ENCODE measurements at places on chromosomes 2 and 18.

DNA sequence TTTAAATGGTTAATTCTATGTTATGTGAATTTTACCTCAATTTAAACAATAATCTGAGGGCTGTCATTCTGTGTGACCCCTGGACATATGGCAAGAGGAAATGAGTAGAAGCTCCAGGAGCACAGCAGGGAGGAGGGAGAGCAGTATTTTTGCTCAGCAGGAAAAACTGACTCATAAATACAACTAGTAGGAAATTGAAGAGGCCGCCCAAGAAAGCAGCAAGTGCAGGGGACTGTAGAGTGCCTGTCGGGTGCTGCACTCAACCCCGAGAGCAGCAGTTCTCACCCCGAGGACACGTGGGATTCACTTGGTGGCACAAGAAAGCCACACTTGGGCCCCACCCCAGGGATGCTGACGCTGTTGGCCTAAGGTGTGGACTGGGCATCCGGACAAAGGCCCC lies 60.8 kb downstream of the NPAS2 start:
- DNase-seq = no peak

- no peak for DNase-seq
These were observed 776.1 kb upstream of the RAB6C start for GRCh38 chr2:129203331-129203730.

GRCh38 chr2:233250985-233251305 lies 528 bp upstream of the ATG16L1 start:
- no peak for DNase-seq

DNA sequence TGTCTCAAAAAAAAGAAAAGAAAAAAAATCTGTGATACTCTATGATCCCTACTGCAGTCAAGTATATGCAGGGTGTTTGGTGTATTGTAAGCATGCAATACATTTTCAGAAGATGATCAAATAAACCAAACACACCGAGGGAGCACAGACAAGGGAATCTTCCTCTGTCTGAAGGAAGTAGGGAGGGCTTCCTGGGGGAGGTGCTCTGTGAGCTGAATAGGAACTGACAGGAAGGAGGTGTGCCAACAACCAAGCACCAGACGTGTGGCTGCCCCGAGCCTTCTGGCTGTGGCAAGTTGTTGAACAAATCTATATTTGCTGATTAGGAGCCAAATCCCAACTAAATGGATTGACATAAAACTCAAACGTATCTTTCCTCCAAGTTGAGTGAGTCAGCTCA lies 14.6 kb downstream of the THNSL2 start:
- no peak for DNase-seq

DNA sequence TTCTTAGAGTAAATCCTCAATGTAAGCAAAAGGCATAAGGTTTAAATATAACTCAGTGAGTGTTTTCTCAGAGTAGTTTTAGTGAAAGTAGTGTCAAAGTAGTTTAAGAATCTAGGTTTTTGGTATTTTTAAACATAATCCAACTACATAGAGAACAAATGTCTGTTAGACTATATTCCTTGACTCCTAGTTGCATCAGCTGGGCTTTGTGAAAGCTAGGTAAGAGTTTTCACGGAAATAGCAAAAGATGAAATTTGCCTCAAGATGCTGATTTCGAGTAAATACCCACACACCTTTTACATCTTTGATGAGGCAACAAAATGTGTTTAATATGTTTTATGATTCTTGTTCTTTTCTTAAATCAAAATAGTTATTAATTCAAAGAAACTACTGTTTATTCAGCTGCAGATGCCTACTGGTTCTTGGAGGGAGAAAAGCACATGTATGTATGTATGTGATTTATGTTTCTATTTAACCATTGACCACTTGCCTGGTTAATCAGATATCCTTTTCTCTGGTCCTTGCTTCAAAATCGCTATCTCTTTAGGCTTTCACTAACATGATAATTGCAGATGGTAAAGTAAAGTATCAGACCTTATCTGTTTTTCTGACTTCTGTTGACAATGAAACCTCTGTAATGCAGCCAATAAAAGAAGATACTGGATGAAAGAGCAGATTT lies 117.4 kb upstream of the NOSTRIN start:
- no peak for DNase-seq
